ENCODE measurements at places on chromosomes 13 and 19. TPM values are rescaled to one million over a fixed set of nuclear protein-coding genes. Genes with fewer than 3 reads are reported as not detected.

- DNase-seq, result no peak
Measured at GRCh38 chr13:42307461-42307860, 35.5 kb downstream of the AKAP11 start.

Gene C19orf38
- total RNA-seq, result 5.6 TPM

GRCh38 chr13:92297971-92298942, 899.8 kb downstream of the GPC5 start:
- no peak for DNase-seq

DNA sequence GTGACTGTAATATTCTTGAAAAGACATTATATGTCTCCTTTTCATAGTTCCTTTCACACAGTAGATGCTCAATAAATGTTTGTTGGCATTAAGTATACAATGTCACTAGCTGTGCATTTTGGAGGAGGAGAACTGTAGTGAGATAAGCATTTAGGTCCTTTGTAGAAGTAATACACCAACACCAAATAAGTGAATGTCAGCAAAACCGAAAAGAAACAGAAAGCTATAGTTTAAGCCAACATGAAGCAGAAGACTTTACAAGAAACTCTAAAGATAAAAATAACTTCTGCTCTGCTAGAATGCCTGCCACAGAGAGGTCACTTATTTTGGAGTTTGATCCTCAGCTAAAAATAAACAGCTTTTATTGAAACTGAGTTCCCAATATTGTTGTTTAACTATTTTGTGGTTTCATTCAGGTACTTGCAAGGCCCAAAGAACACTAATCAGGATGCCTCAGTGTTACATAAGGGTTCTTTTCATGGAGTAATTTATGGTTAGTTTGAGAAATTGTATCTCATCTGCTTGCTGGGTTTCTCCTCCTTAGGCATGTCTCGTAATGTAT, 86.2 kb downstream of the STARD13 start:
- DNase-seq, result no peak

DNA sequence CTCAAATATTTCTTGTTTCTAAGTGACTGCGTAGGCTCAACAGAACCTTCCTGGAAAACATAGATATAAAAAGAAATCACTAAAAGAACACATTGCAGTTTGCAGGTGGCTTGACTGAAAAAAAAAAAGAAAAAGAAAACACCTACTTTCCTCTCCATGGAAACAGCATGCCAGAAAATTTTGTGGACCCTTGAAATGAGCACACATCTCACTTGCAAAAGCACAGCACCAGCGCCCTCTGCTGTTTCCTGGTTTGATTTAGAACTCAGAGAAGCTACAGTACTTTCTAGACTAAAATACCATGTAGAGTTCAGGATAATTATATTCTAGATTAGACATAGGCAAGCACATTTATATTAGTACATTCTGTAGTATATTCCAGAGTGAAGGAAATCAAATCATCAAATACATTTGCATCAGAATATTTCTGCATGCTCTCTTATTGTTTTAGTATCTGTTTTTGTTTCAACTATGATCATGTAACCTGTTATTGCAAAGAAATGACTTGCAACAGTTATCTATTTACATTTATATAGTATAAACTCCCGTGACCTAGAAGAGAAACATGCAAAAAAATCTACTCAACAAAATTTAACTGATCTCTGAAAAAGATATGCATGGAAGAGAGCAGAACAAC, 22.3 kb upstream of the XPO4 start:
- DNase-seq, result peak; percentile 78

Gene SIGLECL1
- total RNA-seq, result not detected

- DNase-seq, result no peak
Measured at GRCh38 chr19:38808741-38809140, 4.0 kb downstream of the LGALS4 start.

Gene CYP2F1
- not detected for total RNA-seq

DNA sequence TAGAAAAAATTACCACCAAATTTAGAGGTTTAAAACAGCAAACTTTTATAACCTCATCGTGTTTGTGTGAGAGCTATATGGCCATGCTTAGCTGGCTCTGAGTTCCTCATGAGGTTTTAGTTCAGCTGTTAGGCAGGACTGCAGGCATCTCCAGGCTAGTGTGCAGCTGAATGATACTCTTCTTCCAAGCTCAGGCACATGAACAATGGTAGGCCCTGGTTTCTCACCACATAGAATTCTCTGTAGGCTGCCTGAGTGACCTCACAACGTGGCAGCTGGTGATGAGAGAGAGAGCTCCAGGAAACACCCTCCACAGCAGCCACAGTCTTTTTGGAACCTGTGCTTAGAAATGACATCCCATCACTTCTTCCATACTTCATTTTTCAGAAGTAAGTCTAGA, 540.6 kb upstream of the MIR17HG start:
- DNase-seq, result no peak

GRCh38 chr19:14118165-14119051, 846 bp upstream of the PRKACA start:
- DNase-seq, result peak; percentile 97

DNA sequence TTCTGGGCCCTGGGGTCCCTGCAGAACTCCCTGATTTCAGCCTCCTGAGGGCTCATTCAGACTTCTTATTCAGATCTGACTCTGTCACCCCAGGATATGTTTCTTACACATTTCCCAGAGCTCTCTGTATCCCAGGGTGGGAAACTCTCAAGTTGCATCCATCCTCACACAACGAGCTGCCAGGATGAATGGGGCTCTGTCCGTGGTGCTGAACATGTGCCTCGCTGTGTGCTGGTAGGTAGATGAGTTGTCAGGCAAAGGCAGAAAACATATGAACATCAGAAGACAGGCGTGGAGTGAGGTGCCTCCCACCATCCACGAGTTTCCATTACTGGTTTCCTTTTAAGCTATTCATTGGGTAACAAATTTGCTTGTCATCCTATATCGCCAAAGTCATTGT, 11.4 kb upstream of the IGFL1 start:
- DNase-seq, result peak; percentile 58

DNA sequence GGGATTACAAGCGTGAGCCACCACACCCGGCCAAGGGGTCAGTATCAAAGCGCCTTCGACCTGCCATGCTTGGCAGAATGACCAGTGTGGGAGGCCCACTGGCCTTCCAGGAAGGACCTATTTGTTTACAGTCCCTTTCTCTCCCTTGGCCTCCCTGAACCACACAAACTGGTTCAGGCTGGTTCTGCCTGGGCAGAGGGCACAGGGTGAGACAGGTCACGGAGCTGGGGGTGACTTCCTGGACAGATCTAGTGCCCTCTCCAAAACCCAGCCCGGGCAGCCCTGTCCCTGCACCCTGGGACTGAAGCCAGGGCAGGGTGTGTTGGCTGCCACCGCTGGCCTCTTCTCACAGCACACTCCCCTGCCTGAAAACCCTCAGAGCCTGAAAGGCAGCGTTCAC, 11.3 kb downstream of the PLEKHF1 start:
- no peak for DNase-seq

- no peak for DNase-seq
Measured at GRCh38 chr13:87536499-87536898, 134.7 kb upstream of the SLITRK5 start.

GRCh38 chr13:21837841-21838551, 167.1 kb downstream of the FGF9 start:
- no peak for DNase-seq

DNA sequence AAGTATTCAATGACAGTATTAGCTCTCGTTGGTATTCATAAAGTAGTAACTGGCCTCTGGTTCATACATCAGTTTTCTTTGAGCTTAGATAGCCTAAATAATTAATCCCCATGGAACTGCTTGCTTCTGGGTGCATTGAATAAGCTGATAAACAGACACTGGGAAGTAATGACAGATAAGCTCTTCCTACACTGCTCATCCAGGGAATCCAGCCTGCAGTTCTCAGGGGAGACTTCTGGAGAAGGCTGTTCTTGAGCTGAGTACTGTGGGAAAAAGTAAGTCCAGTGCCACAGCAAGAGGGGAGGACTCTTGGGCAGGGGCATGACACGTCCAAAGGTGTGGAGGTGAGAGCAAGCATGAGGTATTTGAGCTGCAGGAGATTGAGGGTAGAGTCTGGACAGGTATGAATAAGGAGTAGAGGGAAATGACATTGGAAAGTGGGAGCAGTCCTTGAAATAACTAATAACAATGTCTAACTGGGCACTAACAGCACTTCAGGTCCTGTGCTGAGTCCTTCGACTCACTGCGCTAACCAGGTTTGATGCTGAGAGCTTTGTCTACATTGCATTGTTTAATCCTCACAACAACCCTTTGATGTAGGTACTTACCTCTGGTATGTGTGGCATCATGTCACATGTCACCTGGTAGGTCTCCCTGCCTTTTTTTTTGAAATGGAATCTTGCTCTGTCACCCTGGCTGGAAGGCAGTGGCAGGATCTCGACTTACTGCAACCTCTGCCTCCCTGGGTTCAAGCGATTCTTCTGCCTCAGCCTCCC, 7.2 kb downstream of the GARRE1 start:
- no peak for DNase-seq

DNA sequence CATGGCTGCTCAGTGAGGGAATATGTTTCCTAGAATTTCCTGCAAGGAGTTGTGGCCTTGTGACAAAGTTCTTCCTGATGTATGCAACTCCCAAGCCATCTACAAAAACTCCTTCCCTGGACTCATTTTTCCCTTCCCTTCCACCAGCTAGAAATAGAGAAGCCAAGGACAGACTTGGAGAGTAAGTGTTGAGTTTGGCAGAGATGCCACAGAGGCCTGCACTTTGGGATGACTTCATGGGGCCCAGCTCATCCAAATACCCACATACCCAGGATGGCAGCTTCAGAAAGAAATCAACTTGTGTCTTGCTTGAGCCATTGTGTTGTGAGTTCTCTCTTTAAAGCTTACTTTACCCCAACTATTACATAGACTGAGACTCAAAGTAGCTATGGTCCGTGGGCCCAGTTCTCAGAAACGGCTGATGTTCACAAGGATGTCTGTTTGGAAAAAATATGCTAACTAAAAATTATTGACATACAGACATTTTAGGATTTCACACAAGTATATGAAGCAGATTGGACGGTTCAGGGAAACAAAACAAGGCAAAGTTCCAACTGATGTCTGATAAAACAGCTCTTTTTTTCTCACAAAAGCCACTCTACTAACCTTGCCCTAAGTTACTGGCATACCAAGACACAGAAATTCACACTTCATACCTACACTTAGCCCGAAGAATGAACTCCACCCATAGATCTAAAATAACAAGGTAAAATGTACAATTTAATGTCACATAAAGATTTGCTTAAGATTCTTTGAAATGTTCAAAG, 107.9 kb downstream of the NALCN start:
- DNase-seq, result no peak

DNA sequence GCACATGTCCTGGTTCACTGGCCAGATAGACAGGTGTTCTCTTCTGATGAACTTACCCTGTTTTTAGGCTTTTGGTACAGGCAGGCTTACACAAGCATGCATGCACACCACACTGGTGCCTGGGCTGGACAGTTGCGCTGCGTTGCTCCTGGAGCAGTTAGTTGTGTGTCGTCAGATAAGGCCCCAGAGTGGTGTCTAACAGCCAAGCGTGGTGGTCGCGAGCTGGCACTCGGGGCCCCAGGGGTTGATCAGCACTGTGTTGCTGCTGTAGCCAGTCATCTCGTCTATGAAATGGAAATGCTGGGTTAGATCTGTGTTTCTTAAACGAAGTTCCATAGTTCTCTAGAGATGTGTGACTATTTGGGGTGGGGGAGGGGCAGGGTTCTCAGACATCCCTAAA, 24.6 kb upstream of the TEX29 start:
- DNase-seq, result no peak

GRCh38 chr19:27734496-27735220, 1478.3 kb downstream of the UQCRFS1 start:
- no peak for DNase-seq

- no peak for DNase-seq
Measured at GRCh38 chr19:18611327-18612050, 1.2 kb upstream of the TMEM59L start.

Gene MEIS3
- total RNA-seq, result 4.7 TPM

- no peak for DNase-seq
Measured at GRCh38 chr13:36841391-36841790, 22.4 kb downstream of the RFXAP start.

GRCh38 chr19:52331757-52332156, 4.3 kb upstream of the ZNF610 start:
- DNase-seq, result no peak

GRCh38 chr13:69585656-69586055, 522.0 kb upstream of the ATXN8OS start:
- DNase-seq, result no peak

GRCh38 chr19:19552798-19553197, 14.7 kb downstream of the CILP2 start:
- peak; percentile 24 for DNase-seq

- no peak for DNase-seq
Measured at GRCh38 chr19:51387924-51388389, at the start of gene LIM2. Gene LIM2, minus strand, starts transcription at chr19:51387974. Its CDS starts 531 bp downstream, at chr19:51387443.

- DNase-seq, result no peak
Measured at GRCh38 chr13:69857183-69857821, 250.3 kb upstream of the ATXN8OS start.

DNA sequence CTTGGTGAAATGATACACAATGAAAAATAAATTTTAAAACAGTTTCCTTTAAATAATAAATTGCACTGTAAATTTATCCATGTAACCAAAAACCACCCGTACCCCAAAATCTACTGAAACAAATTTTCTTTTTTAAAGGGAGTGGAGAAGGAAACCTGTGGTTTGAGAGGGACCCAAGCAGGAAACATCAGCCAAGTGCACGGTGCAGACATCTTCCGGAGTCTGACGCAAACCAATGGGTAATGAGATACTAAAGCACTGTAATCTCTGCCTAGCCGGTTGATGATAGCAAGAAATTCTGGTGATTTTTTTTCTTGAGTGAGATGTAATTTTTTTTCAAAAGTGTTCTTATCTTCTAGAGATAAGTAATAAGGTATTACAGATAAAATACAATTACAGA, 115.4 kb downstream of the ABCC4 start:
- DNase-seq, result no peak

- DNase-seq, result peak; percentile 56
Measured at GRCh38 chr19:17784201-17785008, 10.5 kb upstream of the B3GNT3 start.

DNA sequence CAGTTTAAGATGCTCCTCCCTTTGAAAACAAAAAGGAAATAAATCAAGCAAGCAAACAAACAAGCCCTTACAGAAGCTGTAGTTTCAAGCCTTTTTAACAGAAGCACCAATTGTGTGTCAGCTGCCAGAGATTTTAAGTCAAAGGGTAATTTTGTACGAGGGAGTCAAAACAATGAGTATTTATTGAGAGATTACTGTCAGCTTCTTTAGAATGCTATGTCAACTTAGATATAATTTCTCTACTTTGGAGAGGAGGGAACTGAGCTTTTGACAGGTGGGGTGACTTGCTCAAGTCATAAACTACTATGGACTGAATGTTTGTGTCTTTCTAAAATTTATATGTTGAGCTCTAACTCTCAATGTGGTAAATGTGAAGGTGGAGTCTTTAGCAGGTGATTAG, 10.5 kb upstream of the CBY2 start:
- DNase-seq, result no peak

Gene ITGBL1
- 5.7 TPM for total RNA-seq

Gene TEKTIP1
- not detected for total RNA-seq

All from adrenal gland (tissue), 19 donors.